ENCODE measurements at places on chromosomes 12 and 14. TPM values are rescaled to one million over a fixed set of nuclear protein-coding genes. Genes with fewer than 3 reads are reported as not detected.

DNA sequence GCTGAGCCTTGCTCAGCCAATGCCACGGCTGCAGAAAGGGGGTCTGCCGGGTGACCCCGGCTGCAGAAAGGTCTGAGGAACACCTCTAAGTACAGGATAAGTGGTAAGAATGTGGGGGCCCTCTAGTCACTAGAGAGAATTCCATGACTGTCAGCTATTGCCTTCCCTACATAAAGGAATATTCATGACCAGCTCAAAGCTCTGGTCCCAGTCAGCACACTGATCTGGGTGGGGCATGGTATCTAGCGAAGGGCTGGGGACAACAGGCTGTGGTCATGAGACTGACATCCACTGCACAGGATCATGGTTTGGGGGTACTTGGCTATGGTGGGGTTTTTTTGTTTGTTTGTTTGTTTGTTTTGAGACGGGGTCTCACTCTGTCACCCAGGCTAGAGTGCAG lies 42.1 kb downstream of the DCAF4 start:
- DNase-seq: no peak

DNA sequence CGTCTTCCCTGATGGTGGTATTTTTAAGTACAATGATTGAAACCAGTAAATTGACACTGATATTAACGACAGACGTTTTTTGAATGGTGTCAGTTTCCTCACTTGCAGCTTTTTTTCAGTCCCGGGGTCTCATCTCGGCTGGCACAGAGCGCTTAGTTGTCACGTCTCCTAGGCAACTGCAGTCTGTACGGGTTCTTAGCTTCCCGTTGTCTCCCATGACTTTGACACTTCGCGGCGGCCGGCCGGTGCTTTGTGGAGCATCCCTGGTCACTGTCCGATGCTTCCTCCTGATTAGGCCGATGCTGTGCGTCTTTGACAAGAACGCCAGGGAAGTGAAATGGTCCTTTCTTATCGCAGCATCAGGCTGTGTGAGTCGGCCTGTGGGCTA lies 67.4 kb downstream of the ADGRD1 start:
- DNase-seq: peak; percentile 84

DNA sequence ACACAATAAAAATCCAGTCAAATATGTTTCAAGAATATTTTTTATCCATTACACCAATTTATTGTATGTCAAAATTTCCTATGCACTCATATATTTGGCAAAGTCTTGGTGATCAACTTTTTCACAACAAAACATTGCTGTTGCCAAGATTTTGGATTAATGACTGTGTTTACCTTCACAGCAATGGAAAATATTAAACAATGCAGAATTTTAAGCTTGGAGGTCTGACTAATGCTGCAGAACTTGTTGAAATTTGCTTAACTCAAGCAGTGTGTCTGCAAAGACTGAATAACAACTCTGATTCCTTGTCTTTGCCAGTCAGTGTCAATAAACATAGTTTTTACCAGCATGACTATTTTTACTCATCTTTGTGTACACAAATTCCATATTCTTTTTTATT lies 336.4 kb downstream of the CCER1 start:
- no peak for DNase-seq

DNA sequence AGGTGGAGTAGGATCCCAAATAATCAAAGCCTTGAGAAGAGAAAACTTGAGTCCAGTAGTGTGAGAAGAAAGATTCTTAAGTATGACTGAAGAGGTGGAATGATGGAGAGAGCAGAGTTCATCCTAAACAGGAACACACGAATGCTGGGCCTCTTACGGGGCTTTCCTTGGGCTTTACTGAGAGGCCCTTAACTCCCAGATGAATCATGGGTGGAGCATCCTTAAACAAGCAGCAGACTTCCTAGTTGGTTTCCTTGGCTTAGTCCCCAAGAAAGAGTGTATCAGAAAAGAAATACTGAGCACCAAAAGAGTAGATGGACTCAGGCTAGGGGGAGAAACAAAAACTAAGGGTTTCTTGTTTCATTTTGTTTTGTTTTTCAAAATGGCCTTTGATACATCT lies 132.5 kb downstream of the GPR135 start:
- no peak for DNase-seq

- DNase-seq: peak; percentile 58
Measured at GRCh38 chr14:103552011-103552845, 10.2 kb downstream of the BAG5 start.

DNA sequence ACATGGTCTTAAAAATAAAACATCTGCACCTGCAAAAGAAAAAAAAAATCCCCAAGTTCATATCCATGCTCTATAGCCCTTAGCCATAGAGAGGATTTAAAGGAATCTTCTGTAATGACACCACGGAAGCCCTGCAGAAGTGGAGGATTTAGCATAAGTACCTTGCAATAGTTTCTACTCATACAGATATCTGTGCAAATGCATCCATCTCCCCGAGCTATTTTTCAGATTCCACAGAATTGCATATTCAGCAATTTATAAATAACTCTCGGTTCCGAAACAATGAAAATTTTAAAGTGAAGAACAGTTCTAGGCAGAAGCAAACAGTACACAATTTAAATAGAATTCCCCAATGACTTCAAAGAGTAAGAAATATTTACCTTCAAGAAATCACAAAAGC lies 424 bp downstream of the IGF1 start:
- no peak for DNase-seq

DNA sequence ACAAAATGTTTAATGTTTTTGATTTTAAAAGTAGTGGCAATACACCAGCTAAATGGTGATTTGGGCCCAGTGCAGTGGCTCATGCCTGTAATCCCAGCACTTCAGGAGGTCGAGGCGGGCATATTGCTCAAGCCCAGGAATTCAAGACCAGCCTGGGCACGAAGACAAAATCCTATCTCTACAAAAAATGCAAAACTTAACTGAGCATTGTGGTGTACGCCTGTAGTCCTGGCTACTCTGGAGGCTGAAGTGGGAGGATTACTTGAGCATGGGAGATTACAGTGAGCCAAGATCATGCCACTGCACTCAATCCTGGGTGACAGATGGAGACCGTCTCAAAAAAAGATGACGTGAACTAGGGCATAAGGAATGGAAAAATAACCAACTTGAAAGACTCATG lies 4.7 kb downstream of the RPL36AL start:
- no peak for DNase-seq

Gene FAM186B
- 0.27 TPM for total RNA-seq

Gene ACOT6
- total RNA-seq: not detected

GRCh38 chr12:51323317-51323960 lies 535 bp downstream of the BIN2 start:
- DNase-seq: no peak

- no peak for DNase-seq
Measured at GRCh38 chr12:57105011-57105753, 6.0 kb downstream of the STAT6 start.

- no peak for DNase-seq
Measured at GRCh38 chr12:2268471-2269286, 215.9 kb downstream of the CACNA1C start.

DNA sequence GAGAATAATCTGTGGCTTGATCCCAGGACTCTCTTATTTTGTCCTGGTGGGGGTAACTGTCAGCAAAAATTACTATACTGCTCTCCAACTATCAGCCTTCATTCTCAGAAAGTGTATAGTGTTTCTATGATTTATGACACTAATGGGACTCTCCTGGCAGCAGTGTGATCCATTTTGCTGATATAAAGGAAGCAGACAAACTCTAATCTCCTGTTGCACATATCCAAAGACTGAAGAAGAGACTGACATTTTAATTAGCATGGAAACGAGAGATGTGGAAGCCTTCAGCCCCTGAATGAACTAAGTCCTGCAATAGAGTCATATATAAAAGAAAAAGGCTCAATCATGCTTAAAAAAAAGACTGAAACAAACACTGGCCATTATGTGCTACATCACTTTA lies 127.8 kb upstream of the SSTR1 start:
- DNase-seq: no peak

DNA sequence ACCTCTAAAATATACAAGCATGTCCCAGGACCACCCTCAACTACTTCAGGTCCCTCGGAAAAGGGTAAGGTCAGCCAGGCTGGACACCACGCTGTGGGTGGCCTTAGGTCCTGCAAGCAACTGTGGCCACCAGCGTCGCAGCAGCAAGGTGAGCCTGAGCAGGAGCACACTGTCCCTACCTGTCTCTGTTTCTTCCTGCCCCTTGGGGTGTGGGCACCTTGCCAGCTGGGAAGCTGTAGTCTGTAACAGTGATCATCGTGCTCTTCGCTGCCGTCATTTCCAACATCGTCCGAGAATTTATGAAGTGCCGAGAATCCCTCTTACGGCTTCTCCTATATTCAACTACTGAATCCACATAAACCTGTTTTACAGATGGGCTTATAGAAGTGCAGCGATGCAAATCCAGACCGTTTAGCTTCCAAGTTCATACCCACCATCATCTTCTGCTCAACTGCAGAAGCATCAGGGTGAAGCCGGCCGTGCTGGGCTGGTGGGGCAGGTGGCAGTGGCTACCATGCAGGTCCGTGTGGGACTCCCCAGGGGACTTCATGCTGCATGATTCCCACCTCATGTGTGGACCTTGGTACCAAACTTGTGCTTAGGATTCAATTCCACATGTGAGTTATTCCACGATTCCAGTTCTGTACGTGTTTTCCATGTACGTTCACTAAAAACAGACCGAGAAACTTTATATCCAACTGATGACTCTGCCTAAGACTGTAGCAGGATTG lies 361.3 kb upstream of the SFSWAP start:
- DNase-seq: no peak

All from chondrocyte (in vitro differentiated cells).